ENCODE measurements at places on chromosomes 6 and 20.

DNA sequence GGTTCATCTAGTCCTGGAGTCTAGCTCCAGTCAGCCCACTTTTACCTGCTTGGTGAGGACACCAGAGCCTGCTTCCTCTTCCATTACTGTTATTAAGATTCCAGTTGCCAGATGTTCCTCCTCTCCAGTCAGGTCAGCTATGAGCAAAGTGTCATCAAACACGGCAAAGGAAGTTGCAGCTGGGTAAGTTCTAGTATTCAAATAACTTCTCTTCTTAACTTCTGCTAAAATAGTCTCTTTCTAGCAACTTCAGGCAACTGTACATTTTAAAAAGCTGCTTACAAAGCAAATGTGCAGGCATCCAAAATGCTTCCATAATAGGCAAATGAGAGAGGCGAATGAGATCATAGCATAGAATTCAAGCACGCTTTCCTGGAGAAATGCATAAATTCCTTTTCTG lies 18.4 kb upstream of the MRPS18A start:
- DNase-seq: no peak

GRCh38 chr20:61611401-61612180 lies 359.5 kb downstream of the CDH4 start:
- DNase-seq: no peak

- no peak for DNase-seq
Measured at GRCh38 chr6:1110164-1110563, 201.7 kb upstream of the FOXQ1 start.

DNA sequence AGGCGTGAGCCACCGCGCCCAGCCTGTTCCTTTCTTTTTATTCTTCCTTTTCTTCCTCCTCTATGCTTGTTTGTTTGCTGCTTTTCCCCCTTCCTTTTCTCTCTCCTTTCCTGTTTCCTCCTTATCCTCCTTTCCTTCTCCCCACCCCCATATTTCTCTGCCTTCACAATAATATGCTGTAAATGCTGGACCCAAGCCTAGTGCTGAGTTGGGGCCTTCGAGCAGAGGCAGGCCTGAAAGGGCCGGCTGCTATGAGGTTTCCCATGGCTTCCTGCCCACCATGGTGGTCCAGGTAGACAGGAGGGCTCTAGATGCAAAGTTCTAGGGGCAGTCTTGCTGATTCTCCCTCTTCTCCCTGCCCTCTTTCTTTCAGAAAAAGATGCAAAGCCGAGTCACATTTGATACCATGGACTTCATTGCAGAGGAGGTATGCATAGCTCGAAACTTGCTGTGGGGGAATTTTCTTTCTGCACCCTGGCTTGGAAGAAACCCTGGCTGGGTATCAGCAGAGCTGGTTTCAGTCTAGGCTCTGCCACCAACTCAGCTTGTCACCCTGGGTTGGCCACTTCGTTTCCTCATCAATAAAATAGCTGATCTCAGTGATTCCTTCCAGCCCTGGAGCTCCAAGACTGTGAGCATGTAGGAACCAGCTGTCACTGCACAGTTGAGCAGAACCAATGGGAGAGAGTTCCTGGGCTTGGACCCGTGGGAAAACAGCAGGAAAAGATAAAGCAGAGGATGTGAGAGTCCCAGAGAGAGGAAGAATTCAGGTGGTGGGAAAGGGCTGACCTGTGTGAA lies 7.4 kb downstream of the CNBD2 start:
- no peak for DNase-seq

GRCh38 chr6:16162003-16162402 lies 33.1 kb downstream of the MYLIP start:
- DNase-seq: no peak

GRCh38 chr20:45911486-45912343 lies at the start of gene PLTP:
TSS of gene PLTP (minus strand) at chr20:45912155. CDS start at chr20:45911452, 703 bp downstream.
- peak; percentile 54 for DNase-seq

- no peak for DNase-seq
Measured at GRCh38 chr6:53582963-53583362, 38.1 kb upstream of the GCLC start.

DNA sequence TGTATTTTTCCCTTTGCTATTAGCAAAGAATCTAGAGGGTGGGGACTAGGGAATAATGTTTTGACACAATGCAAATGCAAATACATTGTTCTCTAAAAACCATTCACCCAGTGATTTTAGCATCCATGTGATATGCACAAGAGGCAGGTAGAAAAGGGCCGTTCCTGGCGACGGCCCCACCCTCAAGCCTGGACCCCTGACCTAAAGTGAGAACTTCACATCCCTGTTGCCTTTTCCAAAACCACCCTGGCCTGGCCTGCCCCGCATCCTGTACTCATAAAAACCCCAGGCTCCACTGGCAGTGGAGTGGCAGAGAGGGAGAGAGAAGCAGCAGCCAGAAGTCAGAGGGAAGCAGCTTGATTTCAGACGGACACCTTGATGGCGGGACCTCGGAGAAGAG lies 48.5 kb downstream of the MAP1LC3A start:
- no peak for DNase-seq

DNA sequence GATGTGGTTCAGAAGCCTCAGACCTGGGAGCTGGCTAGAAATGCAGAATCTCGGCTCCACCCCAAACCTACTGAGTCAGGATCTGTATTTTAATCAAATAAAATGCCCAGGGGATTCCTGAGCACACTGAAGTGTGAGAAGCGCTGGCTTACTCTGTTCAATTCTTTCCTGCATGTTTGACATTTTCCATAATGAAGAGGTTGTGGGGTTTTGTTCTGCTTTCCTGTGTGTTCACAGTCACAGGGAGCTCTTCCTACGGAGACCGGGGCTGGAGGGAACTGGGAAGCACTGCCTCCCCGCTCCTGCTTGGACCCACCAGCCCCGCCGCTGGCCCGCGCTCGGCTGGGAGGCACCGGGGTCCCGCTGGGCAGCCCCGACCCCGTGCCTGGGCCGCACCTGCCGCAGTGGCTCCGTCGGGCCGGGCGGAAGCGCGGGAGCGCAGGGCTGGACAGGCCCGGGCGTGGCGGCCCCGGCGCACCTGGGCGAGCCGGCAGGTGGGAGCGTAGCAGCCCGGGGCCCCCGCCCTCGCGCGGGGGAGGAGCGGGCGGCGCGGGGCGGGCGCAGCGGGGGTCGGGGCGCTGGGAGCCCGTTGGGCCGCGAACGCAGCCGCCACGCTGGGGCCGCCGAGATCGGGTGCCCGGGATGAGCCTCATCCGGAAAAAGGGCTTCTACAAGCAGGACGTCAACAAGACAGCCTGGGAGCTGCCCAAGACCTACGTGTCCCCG lies at the start of gene MAPK13:
TSS of gene MAPK13 (plus strand) at position 573 of the 726 bp plus-strand sequence. CDS start at position 643, 70 bp downstream.
- peak; percentile 85 for DNase-seq

DNA sequence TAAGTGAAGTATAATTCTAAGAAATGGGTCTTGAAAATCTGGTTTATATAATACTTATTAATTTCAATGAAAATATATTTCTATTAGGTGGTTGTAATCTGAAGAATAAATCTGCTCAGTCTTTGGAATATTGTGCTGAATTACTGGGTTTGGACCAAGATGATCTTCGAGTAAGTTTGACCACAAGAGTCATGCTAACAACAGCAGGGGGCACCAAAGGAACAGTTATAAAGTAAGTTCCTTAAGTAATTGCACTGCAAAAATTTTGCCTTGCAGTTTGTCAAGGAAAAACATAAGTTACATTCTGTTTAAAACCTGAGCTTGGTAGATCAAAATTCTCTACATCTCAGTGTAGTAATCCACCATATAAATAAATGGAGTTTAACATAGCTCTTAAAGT lies 106.0 kb downstream of the MYO6 start:
- no peak for DNase-seq

DNA sequence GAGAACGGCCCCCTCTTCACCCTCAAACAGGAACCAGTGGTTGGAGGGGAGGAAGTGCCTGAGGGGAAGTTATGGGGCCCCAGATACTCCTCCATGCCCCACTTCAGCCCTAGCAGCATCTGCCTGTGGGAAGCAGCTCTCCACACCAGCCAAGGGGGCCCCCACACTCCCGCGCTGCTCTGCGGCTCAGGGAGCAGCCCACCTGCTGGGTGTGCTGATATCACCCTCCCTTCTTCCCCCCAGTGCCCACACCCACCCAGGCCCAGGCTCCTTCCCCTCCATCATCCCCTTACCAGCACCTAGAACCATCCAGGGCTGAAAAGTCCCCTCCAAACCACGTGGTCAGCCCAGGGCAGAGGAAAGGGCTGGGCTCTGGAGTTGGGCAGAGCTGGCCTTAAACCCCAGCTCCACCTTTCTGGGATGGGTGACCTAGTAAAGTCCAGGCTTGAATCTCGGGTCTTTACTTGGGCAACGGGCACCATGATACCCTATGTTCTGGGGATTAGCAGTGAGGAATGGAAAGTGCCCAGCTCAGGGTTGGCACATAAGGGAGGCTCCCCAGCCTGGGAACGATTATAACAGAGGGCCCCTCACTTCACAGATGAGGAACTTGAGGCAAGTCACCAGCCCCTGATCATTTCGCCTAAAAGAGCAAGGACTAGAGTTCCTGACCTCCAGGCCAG lies 663 bp downstream of the LST1 start:
- no peak for DNase-seq

DNA sequence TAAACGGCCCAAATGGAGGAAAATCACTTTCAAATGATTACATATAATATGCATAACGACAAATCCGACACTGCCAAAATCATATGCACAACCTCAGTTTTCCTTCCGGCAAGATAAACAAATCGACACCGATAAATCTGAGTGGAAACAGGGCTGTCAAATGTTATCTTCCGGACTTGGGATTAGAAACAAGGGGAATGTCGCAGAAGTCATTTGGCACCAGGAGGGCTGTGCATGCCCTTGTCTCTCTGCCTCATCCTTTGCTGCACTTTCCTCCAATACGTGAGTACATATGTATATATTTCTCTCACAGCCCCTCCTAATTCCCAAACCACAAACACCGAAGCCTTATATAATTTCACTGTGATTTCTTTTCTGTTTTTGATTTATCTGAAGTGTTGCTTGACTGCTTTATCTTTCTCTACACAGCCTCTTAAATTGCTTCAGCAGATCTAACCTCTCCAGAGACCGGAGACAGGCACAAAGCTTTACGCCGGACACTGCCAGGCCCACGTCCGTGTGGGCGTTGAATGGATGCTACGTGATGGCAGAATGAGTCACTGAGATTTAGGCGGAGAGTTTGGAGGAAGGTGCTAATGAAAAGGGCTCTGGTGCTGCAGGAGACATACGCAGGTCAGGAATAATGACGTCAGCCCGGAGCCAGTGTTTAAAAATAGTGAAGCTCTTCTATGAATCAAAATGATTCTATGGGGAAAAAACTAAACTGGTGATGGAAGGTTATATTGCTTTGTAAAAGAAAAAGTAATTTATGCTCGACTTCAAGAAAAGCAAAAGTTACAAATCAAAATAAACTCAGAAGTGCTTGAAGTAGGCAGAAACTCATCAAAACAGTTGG lies 21.0 kb upstream of the PRELID3B start:
- DNase-seq: no peak

GRCh38 chr6:31826793-31827285 lies 699 bp upstream of the HSPA1B start:
- peak; percentile 54 for DNase-seq
